NCI-H1048 (cell line): ENCODE measurements at places on chromosomes 4 and X.

- DNase-seq = no peak
Measured at GRCh38 chr4:90727938-90728337, 600.7 kb downstream of the CCSER1 start.

DNA sequence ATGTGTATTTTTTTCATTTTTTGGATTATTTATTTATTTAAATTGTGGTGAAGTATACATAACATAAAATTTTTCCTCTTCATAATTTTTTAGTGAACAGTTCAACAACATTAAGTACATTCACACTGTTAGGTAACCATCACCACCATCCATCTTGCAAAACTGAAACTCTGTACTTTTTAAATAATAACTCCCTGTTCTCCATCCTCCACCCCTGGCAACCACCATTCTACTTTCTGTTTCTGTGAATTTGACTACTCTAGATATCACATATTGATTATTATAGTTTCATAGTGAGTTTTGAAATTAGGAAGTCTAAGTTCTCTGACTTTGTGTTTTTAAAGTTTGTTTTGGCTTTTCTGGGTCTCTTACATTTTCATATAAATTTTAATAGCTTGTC, 89.3 kb upstream of the STX18 start:
- no peak for DNase-seq

GRCh38 chrX:134548257-134549201, 88.6 kb downstream of the HPRT1 start:
- DNase-seq = no peak

DNA sequence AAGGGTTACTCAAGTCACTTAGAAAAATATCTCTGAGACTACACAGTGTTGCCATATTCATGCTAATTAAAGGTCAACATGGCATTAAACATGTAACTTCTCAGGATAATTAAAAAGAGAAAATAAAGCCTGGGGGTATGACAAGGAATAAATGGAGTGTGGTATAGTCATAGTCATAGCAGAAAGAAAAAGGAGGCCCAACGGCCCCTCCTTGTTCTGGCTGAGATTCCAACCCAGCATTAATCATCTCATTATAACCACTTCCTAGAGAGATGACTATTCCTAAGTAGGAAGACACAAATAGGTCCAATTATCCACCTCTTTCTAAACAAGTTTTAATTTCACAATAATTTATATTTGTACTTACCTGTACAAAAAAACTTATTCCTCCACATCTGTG, 778.4 kb upstream of the AADAT start:
- no peak for DNase-seq

- no peak for DNase-seq
Measured at GRCh38 chr4:42819863-42820514, 72.5 kb upstream of the GRXCR1 start.
